Right lobe of liver (tissue), 6 donors: ENCODE measurements at places on chromosomes 5 and 9.
A peak's percentile ranks its signal among the peaks of the same experiment; 100 is the strongest.

- no peak for DNase-seq
Observed at GRCh38 chr5:33934176-33934575, 2.0 kb upstream of the RXFP3 start.

DNA sequence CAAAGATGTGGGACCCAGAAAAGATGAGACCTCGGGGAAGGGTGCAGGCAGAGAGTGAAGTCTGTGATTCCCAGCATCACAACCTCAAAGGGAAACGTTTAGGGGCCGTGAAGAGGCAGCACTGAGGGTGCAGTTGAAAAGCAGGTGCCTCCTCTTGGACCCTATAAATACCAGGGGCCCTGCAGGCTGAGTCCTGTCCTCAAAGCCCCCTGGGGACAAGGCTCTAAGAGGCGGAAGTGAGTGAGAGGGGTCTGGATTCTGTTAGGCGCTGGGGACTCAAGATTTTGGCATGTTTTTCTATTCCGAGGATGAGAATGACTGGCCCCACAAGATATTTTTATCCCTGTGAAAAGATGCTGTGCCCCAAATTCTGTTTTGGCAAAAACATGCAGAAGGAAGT is 107.8 kb downstream of the THBS4 start:
- DNase-seq, result no peak

DNA sequence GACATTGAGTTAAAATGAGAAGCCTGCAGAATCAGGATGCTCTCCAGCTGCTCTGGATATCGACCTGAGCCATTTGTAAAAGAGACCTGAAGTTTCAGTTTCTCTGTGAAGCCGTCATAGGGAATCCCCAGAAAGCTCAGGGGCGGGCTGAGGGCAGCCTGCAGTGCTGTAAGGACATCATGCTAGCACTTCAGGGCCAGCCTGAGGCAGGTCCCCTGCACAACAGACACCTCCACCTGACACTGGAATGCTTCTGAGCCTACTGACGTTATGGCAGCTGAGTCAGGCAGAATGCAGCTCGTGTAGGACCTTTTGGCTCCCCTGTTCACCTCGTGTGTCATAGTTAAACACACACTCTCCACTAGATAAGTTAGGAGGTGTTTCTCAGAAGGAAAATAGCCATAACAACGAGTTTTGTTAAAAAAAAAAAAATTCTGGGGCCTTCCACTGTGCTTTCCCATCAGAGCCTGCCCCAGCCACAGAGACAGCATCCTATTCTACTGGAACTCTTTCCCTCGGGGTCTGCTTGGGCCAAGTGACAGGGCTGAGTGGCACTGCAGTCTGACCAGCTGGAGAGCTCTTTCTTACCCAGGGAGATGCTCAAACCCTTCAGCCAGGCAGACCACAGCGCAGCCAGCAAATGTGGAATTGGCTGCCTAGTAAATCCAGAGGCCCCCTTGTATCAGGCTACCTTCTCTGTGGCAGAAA is 354.9 kb downstream of the DIRAS2 start:
- no peak for DNase-seq

DNA sequence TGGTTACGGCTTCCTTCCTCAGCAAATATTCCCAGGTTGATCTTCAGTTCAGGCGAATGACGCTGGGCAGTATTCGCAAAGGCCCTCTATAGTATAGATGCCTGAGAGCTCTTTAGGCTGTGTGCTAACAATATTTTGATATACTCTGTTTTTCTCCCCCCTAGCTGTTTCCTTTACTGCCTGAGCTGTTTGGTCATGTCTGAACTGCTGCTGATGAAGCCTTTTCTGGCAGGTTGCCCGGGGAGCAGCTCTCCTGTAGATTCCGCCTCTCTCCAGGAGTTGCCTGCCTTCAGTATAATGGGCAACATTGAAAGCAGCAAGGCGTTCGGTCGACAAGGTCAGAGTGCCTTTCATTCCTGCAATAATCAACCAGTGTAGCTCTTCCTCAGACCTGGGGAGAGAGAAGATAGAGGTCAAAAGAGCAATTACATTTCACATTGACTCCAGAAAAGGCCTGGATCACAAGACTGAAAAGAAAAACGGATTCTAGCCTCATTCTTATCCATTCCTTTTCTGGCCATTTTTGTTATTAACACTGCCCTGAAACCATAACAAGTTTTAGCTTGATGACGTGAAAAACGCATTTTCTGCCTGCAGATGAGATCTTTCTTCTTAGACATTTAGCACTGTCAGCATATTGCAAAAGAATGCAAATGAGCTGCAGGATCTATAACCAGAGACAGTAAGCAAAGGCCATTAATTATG is 60.1 kb upstream of the ZNF608 start:
- peak; percentile 83 for DNase-seq

GRCh38 chr5:16574789-16575721 is 41.7 kb downstream of the RETREG1 start:
- peak; percentile 75 for DNase-seq

DNA sequence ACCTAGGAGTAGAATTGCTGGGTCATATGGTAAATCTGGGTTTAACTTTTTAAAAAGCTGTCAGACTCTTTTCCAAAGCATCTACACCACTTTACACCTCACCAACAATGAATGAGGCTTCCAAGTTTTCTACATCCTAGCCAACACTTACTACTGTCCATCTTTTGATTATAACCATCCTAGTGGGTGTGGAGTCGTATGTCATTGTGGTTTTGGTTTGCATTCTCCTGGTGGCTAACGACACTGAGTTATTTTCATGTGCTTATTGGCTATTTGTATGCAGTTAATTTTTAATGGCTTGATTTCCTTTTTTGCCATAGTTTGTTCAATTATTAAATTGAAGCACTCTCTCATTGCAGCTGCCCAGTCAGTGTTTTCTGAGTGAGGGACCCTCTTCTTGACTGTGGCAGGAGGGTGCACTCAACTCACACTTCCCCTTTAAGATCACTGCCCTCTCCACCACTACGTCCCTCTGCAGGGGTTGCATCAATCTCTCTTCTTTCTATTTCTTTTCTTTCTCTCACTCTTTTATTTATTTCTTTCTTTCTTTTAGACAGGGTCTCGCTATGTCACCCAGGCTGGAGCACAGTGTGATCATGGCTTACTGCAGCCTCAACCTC is 182.3 kb downstream of the C9orf152 start:
- DNase-seq, result no peak

GRCh38 chr9:117480253-117480652 is 65.4 kb upstream of the ASTN2 start:
- DNase-seq, result no peak

- DNase-seq, result no peak
Observed at GRCh38 chr5:150675069-150675468, 14.0 kb downstream of the MYOZ3 start.

DNA sequence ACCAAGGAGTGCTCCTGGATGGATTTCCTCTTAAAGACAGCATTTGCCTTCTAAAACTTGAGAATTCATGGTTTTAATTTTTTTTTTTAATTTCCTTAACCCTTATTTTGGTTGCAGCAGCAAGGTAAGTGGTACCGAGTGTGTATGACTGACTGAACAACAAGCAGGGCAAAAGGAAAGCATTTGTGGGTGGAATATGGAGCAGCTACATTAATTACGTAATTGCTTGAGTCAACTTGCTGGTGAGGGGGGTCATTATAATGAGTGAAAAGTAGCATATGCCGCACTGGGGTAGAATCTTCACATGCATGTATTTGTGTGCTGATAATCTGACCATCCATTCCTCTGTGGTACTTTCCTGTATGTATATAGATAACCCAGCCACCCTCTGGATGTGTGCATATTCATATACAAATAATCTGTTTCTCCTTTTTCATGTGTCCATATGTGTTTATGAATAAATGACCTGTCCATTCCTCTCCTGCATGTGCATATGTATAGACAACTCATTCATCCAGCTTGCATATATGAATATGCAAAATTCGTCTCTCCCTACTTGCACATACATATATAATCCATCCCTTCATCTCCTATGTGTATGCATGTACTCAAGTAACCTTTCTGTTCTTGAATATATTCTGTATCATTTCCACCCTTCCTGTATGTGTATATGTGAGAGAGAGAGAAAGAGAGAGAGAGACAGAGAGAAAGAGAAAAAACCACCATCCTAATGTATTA is 147.5 kb upstream of the RUSC2 start:
- DNase-seq, result no peak

DNA sequence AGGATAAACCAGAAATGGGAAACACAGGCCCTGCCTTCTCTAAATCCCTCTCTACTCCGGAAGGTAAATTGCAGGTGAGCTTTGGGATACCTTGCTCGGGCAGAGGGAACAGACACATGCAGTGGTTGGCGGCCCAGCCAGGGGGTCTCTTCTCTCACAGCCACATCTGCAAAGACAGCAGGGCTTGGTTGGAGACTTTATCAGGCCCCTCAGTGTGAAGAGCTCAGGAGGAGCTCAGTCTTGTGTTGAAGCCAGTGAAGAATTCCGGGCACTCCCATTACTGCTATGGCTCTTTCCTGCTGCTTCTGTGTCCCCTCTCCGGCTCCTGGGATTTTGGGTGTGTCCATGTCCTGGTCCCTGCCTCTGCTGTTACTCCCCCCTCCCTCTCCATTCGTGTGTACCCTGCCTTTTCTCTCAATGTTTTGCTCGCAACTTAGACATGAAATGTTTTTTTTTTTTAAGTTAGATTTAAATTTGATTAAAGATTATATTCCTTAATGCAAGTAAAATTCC is 99.8 kb downstream of the TRIO start:
- no peak for DNase-seq

- DNase-seq, result no peak
Observed at GRCh38 chr5:160287378-160288051, 24.8 kb downstream of the CCNJL start.

- DNase-seq, result no peak
Observed at GRCh38 chr9:85404911-85405565, 336.7 kb downstream of the AGTPBP1 start.
